ENCODE measurements at places on chromosomes 4 and X. TPM values are rescaled to one million over a fixed set of nuclear protein-coding genes. Genes with fewer than 3 reads are reported as not detected.

Gene CPZ
- 0.21 TPM for total RNA-seq

Gene RTL5
- total RNA-seq: 2.2 TPM

Gene GPR173
- total RNA-seq: not detected

Gene RENBP
- 0.10 TPM for total RNA-seq

Gene SYP
- total RNA-seq: 3.5 TPM

Gene GAGE2A
- total RNA-seq: not detected

Gene GAGE12J
- total RNA-seq: not detected

Gene SLC34A2
- total RNA-seq: not detected

Gene CXCL3
- total RNA-seq: 4.8 TPM

Gene CT45A2
- not detected for total RNA-seq

Gene ATP1B4
- not detected for total RNA-seq

Gene CXorf49
- not detected for total RNA-seq

Gene SERTM2
- not detected for total RNA-seq

Gene CWH43
- not detected for total RNA-seq

Gene CLIC2
- total RNA-seq: 0.12 TPM

Gene KLHL13
- total RNA-seq: 0.31 TPM

Gene LEF1
- 0.17 TPM for total RNA-seq

Measured in A549 treated with CORT108297 at 1 μM for 4 hours (cell line).